B cell (primary cell): ENCODE measurements at places on chromosomes 12 and 14. TPM values are rescaled to one million over a fixed set of nuclear protein-coding genes. Genes with fewer than 3 reads are reported as not detected.

MMP19 gene
- total RNA-seq = 0.12 and 0.42 TPM in 2 replicates

HOXC12 gene
- not detected in 2 replicates for total RNA-seq

HAL gene
- total RNA-seq = 4.8 and 5.9 TPM in 2 replicates

DPF3 gene
- 3.4 and 3.7 TPM in 2 replicates for total RNA-seq

DEGS2 gene
- 5.8 and 6.4 TPM in 2 replicates for total RNA-seq

GZMB gene
- 1.1 and 1.5 TPM in 2 replicates for total RNA-seq

KLHL33 gene
- 0.20 and 0.27 TPM in 2 replicates for total RNA-seq

KIF26A gene
- not detected in 2 replicates for total RNA-seq

GLS2 gene
- total RNA-seq = 5.3 and 7.2 TPM in 2 replicates

EID3 gene
- 9.2 and 9.4 TPM in 2 replicates for total RNA-seq

AMDHD1 gene
- total RNA-seq = 1.3 and 1.5 TPM in 2 replicates

VWF gene
- total RNA-seq = not detected in 2 replicates

MFAP5 gene
- total RNA-seq = 0.94 TPM in 1 of 2 replicates, not detected in the other

CKAP4 gene
- 27.3 and 29.2 TPM in 2 replicates for total RNA-seq

ENO2 gene
- total RNA-seq = 55.3 and 59.7 TPM in 2 replicates

TESPA1 gene
- 17.8 and 19.0 TPM in 2 replicates for total RNA-seq

MSI1 gene
- total RNA-seq = not detected in 2 replicates
